ENCODE measurements at places on chromosomes 5 and 9.
A peak's percentile ranks its signal among the peaks of the same experiment; 100 is the strongest.

- no peak for DNase-seq
Observed at GRCh38 chr5:10556289-10556807, 7.5 kb upstream of the ANKRD33B start.

DNA sequence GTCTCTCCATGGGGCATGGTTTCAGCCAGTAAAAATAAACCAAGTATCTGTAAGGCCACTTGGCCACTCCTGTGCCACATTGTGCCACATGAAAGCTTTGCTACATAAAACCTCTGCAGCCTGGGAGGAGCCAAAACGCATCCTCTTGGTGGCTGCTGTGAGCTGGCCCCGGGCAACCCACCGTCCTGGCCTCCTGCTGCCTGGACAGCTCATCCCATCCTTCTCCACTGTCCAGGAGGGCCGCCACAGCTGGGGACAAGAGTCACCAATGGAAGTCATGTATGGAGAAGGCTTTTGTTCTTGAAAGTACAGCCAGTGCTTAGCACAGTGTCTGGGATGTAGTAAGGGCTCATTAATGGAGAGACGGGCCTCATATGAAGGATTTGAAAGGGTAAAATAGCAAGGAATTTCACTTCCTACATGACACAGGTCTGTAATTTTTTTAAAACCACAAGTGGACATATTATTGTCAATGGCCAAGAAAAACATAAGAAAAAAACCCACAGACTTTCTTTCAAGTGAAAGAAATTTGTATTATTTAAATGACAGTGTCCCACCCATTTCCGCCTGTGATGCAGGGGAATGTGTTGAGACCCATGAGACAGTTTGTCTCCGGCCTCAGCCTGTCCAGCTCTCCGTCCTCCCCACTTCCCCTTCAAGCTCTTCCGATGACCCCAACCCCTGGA, 6.6 kb downstream of the PTGES start:
- no peak for DNase-seq

DNA sequence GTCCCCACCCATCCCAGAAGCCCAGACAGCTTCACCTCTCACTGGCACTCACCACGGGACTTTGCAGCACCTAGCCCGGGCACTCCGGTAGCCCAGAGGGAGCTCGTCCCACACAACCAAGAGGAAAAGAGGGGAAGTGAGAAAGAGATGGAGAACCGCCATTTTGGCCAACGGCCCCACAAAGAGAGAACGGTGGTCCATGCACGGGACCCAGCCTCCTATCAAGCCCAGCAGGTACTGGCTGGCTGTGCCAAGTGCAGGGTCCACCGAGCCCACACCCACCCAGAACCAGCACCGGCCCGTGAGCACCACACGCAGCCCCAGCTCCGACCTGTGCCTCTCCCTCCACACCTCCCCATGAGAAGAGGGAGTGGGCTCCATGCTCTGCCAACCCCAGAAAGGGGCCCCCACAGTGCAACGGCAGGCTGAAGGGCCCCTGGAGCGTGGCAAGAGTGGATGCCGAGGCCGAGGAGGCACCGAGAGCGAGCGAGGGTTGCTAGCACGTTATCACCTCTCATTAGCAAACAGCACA, 78.5 kb upstream of the GCNT4 start:
- no peak for DNase-seq

DNA sequence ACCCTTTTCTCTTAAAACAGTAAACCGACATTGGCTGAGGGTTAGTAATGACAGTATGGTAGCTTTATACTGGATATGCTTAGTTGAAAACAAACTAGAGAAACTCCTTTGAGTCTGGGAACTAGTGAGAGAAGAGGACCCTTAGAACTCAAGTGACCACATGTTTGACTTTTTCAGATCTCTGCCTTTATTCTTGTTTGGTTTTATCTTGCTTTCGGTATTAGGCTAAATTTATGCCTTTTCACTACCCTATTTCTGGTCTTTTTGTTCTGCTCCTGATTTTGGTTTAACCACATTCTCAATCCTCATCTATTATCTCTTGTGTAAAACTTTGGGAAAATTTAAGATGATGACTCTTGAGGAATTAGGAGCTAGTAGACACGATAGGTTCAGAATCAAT, 11.0 kb downstream of the SNAPC3 start:
- DNase-seq = no peak

DNA sequence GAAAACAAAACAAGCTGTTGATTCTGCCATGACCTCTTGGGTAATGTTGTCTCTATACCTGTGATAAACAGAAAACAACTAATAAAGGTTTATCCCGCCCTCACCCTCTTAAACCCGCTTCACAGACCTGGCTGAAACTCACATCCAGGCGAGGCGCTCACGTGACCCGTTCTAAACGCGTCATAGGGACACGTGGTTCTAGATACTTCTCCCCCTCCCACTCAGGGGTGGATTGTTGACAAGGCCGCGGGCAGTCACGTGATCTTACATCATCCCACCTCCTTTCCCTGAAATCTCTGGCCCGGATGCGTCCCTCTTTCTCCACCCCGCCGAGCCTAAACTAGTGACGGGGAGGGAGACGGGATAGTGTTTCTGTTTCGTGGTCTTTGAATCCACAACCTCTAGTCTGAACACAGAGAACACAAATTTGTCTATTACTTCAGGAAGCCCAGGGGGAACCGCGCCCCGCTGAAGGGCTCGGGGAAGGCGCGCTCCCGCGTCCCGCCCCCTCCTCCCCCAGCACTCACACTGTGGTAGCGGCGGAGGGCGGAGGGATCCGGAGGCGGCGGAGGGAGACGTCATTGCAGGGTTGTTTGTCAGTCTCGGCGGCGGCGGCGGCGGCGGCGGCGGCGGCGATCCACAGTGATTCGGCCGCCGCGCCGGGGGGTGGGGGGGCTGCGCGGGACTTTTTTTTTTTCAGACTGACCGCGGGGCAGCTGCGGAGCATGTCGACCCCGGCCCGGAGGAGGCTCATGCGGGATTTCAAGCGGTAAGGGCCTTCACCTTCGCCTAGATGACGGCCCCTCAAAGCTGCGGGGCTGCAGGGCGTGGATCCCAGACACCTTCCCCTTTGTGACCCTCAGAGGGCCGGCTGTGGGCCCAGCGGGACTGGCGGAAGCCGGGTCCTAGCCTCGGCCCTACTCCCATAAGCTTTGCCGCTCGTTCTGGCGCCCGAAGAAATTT, at the start of gene UBE2B:
Gene UBE2B, plus strand, starts transcription at position 699 of the 963 bp plus-strand sequence. Its CDS starts 27 bp downstream, at position 726.
- peak; percentile 90 for DNase-seq

- no peak for DNase-seq
Observed at GRCh38 chr5:125961150-125961549, 462.1 kb upstream of the GRAMD2B start.

DNA sequence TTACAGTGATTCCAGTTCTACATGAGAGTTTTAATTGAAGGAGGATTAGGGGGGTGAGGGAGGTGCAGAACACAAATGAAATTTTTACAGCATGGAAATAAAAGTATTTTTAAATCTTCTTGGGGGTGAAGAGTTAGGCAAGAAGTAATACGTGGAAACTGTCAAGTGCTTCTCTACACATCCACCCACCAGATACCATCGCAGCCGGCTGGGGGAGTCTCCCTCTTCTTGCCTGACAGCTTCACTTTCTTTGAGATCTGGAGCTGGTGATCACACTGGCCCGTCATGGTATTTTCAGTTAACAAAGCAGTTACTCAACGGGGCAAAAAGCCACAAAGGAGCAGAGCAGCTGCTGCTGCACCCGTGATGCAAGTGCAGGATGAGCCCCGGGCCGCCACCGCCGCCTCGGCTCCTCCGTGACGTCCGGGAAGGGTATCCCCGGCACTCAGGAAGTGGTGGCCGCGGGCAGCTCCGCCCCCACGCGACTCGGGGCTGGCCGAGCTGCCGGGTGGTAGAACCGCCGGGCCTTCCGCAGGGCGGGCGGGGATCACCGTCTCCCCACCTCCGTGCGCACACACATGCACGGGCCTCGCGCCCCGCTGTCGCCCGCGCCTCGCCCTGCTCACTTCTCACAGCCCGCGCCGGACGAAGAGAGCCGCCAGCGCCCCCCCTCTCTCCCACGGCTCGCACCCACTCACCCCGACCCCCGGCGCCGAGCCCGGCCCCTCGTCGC, 2.4 kb upstream of the NR4A3 start:
- DNase-seq = peak; percentile 69

DNA sequence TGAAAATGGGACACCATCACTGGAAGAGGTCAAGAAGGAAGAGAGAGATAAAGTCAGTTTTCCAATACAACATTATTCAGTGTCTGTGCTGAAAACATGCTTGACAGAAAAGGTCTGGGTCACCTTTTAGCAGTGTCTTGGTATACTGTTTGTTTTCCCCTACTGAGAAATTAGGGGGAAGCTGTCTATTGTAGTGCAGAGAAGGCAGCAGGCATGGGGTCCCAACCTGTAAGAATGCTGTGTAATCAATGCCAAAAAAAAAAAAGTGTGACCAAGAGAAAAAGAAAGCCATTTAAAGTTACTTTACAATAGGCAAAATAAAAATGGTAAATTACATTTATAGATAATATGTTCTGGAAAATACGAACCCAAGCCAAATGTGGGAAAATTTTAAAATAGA, 139.3 kb downstream of the RAB3C start:
- DNase-seq = no peak

GRCh38 chr9:77956555-77956954, 75.1 kb downstream of the GNAQ start:
- DNase-seq = no peak

GRCh38 chr5:4225741-4226140, 630.1 kb downstream of the IRX1 start:
- no peak for DNase-seq

Data from HuH-7 (cell line).